Stimulated activated CD8-positive, alpha-beta memory T cell treated with anti-CD3 and anti-CD28 coated beads, Interleukin-7, amount 100 ng/mL, for 48 hours (primary cell): ENCODE measurements at places on chromosomes 1 and 21.

- DNase-seq = no peak
Observed at GRCh38 chr1:8930116-8930515, 15.6 kb upstream of the CA6 start.

DNA sequence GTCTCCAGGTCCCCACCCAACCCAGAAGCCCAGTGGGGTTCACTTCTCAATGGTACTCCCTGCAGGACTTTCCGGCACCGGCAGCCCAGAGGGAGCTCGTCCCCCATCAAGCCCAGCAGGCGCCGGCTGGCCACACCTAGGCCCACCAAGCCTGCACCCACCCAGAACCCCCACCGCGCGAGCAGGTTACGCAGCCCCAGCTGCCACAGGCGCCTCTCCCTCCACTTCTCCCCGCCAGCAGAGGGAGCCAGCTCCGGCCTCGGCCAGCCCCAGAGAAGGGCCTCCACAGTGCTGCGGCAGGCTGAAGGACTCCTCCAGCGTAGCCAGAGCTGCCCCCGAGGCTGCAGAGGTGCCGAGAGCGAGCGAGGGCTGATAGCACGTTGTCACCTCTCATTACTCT is 722.3 kb downstream of the PLA2G4A start:
- DNase-seq = no peak

GRCh38 chr1:203478231-203478630 is 2.6 kb downstream of the PRELP start:
- no peak for DNase-seq

GRCh38 chr1:231055271-231055670 is 15.2 kb upstream of the FAM89A start:
- DNase-seq = no peak

DNA sequence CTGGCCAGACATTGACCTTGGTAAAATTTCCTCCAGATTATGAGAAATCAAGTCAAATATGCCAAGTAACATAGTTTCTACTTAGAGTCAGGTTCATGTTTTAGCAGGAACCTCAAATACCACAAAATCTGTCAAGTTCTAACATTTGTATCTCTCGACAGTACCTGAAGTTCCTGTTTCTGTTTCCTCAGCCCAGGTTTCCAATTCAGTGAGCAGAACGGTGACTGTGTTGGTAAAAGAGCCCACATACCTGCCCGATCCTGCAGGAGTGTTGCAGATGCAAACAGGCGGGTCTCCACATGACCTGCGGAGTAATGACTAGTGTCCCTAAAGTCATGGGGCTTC is 57.9 kb upstream of the LGALS8 start:
- no peak for DNase-seq

- no peak for DNase-seq
Observed at GRCh38 chr1:36162680-36163239, 6.8 kb downstream of the MAP7D1 start.

- no peak for DNase-seq
Observed at GRCh38 chr1:111148376-111148881, 8.4 kb downstream of the CEPT1 start.

DNA sequence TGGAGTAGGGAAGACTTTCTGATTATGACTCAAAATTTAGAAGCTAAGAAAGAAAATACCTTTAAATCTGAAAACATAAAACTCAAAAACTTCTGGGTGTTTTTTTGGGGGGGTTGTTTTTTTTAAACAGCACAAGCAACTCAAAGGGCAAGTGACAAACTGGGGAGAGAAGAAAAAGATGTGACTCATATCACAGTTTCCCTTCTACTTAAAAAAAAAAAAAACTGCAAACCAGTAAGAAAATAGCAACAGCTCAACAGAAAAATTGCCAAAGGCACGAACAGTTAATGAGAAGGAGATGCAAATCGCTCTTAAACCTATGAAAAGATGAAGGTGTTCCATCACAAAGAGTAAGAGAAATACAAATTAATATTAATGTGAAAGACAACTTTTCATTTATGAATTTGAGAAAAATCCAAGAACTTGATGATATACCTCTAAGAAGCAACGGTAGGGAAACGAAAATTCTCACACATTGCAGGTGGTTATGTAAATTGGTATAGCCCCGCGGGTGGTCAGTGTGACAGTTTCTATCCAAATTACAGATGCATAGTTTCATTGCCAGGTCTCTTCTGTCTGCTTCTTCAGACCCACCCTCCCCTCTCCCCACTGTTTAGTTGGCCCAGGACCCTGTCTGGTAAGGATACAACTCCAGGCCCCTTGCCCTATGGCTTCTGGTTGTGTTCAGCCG is 9.0 kb downstream of the IFNAR2 start:
- no peak for DNase-seq

GRCh38 chr1:199279067-199279466 is 640.2 kb downstream of the PTPRC start:
- no peak for DNase-seq

- DNase-seq = no peak
Observed at GRCh38 chr1:12383786-12384185, 154.0 kb downstream of the VPS13D start.

DNA sequence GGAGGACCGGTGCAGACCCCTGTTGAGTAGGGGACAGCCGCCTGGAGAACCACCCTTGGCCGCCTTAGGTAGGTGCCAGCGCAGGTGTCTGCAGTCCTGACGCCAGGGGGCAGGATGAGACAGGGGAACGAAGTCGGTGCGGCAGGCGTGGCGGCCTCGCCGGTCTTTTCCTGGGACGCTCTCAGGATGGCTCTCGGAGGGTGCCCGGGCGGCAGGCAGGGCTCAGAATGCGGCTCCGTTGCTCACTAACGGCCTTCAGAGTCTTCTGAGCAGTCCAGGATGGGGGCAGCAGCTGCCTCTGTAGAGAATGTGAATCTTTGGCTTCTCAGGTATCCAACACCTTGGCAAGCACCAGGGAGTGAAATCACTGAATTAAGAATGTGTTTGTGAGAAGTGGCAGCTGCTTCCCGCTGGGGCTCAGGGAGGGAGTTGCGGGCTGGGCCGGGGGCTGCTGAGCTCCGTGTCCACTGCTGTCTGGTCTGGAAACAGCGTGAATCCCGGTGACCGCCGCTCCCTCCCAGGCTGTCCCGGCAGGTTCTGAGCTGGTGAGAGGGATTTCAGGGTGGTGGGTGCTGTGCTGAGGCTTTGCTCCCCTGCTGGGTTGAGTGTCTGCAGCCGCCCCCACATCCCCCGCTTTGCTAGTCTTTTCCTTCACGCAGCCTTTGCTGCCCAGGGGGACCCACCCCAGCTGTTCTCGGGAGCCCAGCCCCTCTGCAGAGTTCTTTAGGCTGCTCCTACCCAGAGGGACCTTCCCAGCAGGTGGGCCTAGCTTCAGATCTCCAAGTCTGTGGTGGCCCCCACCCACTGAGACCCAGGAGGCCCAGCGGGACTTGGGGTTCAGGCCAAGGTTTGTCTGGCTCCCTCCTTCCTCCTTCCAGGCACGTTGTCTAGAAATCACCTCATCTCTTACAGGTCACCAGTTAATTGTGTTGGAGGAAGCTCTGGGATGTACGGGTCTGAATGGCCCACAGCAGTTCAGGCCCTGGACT is 11.1 kb upstream of the C1orf174 start:
- peak; percentile 54 for DNase-seq

DNA sequence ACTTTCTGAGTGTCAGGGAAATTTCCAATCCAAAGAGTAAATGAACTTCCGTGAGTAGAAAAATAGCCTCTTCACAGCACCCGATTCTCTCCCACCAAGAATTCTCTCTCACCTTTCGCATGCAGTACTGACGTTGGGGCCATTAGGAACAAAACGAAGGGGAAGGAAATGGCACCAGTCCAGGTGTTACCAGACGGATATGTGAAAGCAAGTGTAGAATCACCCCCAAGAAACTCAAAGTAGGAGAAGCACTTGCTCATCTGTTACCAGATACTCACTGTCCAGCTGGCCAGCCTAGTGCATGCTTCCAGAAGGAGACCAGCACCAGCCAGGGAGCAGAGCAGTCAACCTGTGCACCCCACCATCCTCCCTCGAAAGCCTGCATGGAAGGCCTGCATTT is 55.1 kb downstream of the ITPKB start:
- no peak for DNase-seq

- DNase-seq = no peak
Observed at GRCh38 chr1:204145033-204145504, 6.8 kb downstream of the ETNK2 start.

- peak; percentile 32 for DNase-seq
Observed at GRCh38 chr1:93758842-93759515, 77.3 kb upstream of the BCAR3 start.

DNA sequence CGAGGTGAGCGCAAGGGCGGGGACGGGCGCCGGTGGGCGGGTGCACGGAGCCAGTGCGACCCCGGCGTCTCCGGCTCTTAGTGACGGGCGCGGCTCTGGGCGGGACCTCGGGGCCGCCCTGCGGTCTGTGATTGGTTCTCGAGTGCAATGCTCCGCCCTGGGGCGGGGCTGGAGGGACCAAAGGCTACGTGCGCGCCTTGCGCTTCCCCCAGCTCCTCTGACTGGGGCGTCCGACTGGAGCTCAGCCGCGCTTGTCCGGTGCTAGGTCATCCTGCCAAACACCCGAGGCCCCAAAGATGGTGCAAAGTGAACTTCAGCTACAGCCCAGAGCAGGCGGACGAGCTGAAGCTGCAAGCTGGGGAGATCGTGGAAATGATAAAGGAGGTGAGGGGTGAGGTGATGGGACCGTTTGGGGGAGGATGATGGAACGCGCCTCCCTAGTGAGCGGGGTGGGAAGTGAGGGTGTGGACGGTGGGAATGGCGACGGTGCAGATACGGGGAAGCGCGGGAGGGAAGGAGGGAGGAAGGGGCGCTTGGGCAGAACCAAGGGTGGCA is 811 bp downstream of the SH3D21 start:
- peak; percentile 89 for DNase-seq

GRCh38 chr1:40986956-40987355 is 7.5 kb downstream of the CTPS1 start:
- no peak for DNase-seq

GRCh38 chr21:45386728-45387371 is 18.1 kb upstream of the COL18A1 start:
- no peak for DNase-seq
